ENCODE measurements at places on chromosomes 4 and X.

DNA sequence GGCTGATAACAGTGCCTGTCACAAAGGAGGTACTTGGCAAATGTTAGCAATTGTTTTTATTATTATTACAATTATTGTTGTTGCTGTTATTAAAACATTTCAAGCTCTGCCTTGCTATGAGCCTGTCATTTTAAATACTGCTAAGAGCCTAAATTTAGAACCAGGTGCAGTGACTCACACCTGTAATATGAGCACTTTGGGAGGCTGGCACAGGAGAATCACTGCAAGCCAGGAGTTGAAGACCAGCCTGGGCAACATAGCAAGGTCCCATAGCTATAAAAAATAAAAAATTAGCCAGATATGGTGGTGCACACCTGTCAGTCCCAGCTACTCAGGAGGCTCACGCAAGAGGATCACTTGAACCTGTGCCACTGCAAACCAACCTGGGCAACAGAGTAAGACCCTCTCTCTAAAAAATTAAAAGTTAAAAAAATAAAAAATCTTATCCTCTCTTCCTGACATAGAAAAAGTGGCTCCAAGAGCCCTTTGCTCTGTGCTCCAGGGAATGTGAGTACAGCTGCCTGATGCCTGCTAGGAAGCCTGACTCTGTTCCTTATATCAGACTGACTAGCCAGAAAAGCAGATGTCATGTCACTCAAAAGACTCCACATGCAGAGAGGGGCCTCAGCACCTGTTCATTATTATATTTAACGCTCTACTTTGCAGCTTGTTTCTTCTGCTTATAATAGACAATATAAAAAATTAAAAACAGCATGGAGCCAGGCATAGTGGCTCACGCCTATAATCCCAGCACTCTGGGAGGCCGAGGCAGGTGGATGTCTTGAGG, 234.0 kb downstream of the OPHN1 start:
- no peak for DNase-seq

DNA sequence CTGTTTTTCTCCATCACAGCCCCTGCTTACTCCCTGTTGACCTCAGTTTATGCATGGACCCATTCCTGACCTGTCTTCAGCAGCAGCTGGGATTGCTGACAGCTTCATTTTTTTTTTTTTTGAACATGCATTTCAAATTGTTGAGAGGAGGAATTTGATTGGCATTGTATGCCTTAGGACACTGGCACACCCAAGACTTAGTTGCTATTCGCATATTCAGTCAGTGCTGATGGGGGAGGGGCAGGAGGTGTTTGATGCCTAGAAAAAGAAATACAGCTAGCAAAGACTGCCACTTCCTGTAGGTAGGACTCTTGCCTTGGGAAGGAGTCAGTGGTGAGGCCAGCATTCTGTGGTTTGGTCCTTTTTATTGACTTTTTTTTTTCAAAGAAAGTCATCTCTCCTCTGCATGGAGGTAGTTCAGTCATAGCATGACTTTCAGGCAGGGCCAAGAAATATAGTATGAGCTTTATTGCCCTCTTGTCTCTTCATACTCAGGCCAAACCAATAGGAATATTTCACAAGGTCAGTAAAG, 33.6 kb upstream of the XK start:
- no peak for DNase-seq

DNA sequence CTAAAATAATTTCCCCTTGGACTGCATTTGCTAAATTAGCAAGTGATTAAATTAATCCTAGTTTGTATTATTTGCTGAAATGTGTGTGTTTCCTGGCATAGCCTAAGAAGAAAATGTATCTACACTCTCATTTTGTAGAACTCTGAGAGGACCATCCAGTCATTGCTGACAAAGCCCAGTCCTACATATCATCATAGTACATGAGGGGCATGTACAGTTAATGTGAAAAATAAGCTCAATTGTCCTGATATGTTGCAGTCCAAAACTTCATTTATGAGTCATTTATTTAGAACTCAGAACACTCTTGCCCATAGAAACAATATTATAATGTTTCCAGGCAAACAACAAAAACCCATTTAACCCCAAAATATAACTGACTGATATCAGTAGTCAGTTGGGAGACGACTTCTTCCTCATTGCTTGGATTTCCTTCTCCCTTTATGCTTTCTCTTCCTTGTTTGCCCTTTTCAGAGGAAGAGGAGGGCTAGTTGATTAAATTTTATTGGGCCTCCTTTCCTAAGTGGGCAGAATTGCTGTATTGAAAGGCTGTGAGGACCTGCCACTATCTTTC, 26.9 kb upstream of the BBS12 start:
- no peak for DNase-seq

GRCh38 chrX:314781-315595, 3.6 kb downstream of the GTPBP6 start:
- DNase-seq: no peak

DNA sequence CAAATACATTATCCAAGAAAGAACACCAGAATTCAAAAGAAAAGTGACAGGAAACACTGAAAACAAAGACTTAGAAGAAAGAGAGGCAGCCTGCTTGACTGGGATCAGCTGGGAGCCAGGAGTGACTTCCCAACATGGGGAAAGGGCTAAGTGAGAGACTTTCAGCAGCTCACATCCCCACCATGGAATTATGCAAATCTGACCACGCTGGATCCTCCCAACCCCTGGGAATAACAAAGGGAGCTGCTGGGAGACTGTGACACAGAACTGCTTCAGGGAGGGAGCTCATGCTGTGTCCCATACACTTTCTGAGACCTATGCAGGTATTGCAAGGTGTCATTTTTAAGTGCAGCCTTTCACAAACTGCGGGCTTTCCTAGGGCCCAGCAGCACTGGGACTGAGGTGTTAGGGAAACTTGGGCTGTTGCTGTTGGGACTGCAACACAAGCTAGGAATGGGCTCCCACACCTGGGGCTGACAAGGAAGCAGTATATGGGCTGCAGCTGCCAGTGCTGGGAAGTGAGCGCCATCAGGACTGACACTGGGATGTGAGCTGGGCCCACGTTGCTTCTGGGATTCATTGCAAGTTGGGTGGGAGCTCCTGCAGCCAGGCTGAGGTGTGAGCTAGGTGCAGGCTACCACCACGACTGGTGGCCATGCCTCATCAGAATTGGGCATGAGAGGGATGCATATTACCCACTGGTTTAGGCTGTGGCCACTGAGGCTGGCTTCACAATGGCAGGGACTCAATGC, 139.1 kb downstream of the KDR start:
- DNase-seq: no peak

DNA sequence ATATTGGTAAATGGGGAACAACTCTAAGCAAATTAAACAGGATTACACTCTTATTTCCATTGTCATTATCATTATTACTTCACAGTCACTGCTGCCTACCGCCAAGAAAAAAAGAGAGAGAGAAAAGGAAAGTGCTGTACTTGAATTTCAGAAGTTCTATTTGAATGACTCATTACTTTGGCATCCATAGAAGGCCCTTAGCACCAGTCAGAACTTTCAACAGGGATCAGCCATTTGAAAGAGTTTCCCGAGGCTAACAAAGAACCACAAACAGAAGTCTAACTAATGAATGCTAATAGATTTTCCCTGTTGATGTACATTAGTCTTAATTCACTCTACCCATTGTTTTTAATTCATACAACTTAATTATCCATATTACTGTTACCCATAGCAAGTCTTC, 116.3 kb downstream of the SHROOM4 start:
- peak; percentile 56 for DNase-seq

GRCh38 chr4:153453402-153453801, 12.8 kb upstream of the TMEM131L start:
- DNase-seq: no peak

DNA sequence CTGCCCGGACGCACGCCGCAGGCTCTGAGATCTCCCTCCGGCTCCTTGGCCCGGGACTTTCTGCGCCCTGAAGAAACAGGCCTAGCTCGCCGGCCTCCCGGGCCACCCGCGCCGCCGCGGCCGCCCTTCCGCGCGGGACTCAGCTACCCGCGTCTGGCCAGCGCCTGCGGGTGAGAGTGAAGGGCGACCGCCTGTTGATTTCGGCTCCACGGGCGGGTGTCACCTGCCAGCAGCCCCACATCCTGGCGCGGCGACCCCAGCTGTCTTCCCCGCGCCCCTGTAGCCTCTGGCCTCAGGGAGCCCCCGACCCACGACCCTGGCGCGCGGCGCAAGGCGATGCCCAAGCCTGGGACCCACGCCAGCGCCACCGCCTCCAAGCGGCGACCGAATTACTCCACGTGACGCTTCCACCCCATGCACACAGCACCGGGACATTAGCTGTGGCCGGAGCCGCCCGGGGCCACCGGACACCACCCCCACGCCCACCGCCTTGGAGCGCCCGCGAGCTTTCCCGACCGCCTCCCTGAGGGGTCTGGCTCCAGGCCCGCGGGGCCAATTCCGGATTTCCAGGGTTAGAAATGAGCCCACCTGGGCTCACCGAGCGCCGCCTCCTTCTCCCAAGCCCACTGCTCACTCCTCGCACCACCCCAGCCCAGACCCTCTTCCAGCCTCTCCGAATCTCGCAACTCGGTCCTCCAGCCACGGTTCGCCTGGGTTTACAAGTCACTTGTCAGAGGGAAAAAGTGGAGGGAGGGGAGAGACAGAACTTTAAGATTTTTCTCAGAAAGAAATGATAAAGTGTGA, 10.2 kb downstream of the ARX start:
- DNase-seq: no peak

DNA sequence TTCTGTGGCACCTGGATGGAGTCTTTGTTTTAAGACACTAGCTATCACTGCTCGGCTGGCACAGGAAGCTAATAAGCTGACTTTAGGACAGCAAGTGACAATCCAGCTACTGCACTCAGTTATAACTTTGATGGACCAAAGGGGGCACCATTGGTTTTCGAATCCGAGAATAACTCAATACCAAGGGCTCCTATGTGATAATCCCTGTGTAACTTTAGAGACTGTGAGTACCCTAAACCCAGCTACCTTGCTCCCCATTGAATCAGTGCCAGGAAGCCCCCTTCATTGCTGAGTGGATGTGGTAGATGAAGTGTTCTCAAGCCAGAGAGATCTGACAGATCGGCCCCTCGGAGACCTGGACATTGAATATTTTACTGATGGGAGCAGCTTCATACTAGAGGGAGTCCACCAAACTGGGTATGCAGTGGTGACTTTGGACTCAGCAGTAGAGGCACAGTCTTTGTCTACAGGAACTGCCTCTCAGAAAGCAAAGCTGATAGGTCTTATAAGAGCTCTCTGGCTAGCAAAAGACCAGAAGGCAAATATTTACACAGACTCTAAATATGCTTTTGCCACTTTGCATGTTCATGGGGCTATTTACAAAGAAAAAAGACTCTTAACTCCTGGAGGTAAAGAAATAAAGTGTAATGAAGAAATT, 35.5 kb upstream of the UGT2B7 start:
- no peak for DNase-seq

DNA sequence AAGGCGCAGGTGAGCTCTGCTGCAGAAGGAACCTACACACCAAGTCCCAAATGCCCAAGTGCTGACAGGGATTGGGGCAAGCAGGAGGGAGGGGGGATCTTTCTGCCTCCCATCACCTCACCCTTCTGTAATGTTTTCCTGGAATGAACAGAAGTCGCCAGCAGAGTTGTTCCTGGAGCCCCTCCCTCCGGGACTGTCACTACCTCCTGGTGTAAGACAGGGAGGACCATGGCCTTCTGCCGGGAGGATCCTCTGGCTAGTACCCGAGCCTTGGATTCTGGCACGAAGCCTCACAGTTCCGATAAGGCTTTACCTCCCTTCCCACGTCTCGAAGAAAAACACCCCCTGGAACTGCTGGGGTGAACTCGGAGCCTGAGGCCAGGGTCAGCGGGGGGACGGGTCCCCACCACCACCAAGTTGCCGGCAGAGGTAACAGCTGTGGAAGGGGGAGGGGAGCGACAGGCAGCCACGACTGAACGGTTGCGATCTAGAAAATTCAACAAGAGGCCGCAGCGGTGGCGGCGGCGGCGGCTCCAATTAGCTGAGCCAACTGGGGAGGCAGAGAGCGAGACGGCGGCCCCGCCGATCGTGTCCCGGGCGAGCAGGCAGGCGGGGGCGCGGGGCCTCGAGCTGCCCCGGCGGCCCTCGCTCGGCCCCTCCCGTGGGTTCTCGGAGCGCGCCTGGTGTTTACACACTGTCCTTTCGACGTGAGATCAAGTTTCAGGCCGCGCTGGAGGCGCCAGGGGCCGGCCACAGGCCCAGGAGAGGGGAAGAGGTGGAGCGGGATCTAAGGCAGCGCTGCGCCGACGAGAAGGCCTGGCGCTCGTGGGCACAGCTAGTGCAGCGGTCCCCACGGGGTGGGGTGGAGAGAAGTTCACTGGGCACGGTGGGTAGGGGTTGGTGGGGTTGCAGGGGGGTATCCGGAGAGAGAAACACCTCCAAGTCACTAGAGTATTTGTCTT, 53.7 kb upstream of the BCOR start:
- DNase-seq: peak; percentile 74

GRCh38 chrX:54230435-54231148, 47.5 kb upstream of the FAM120C start:
- no peak for DNase-seq

- DNase-seq: no peak
Observed at GRCh38 chr4:184743650-184744049, 9.8 kb upstream of the CENPU start.
